ENCODE measurements at places on chromosomes 5 and 9.

GRCh38 chr9:98908897-98909634 is 34.6 kb upstream of the COL15A1 start:
- no peak for DNase-seq

GRCh38 chr9:137813651-137814415 is 63.7 kb upstream of the CACNA1B start:
- DNase-seq, result no peak

- no peak for DNase-seq
Measured at GRCh38 chr9:108069991-108070390, 580.4 kb upstream of the KLF4 start.

DNA sequence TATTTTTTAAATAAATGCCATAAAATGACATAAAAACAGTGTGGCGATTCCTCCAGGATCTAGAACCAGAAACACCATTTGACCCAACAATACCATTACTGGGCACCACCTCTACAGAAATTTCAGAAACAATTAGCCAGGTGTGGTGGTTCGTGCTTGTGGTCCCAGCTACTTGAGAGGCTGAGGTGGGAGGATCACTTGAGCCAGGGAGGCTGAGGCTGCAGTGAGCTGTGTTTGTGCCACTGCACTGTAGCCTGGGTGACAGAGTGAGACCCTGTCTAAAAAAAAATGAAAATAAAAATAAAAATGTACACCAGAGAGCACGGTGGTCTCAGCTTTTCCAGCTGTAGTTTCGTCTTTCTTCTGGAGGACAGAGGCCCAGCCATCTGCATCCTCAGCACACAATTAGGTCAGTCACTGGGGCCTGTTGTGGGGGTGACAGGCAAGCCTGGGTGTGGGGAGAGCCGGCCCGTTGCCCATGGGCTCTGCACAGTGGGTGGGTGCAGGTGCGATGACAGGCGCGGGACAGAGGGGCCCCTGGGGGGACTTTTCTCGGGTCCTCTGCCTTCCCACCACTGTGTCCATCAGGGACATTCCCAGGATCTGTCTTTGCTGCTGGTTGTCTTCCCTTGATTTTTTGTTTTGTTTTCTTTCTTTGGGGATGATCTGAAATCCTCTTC is 9.8 kb downstream of the COL5A1 start:
- DNase-seq, result no peak

DNA sequence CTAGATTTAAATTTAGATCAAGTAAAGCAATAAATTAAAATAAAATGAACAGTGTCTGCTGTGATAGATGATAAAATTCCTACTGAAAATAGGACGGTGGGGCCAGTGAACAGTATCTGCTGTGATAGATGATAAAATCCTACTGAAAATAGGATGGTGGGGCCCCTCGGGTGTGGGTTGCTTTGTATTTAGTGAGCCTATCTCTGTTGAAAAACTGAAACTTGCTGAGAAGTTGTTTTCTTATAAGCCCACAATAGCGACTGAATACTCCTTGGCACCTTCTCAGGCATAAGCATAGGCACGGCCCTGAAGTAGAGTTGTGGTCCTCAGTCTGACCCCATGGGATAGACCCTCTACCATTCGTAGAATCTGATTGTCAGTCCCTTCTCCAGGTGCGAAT is 5.7 kb downstream of the SDHA start:
- DNase-seq, result no peak

- no peak for DNase-seq
Measured at GRCh38 chr5:71834601-71835000, 115.5 kb downstream of the CARTPT start.

DNA sequence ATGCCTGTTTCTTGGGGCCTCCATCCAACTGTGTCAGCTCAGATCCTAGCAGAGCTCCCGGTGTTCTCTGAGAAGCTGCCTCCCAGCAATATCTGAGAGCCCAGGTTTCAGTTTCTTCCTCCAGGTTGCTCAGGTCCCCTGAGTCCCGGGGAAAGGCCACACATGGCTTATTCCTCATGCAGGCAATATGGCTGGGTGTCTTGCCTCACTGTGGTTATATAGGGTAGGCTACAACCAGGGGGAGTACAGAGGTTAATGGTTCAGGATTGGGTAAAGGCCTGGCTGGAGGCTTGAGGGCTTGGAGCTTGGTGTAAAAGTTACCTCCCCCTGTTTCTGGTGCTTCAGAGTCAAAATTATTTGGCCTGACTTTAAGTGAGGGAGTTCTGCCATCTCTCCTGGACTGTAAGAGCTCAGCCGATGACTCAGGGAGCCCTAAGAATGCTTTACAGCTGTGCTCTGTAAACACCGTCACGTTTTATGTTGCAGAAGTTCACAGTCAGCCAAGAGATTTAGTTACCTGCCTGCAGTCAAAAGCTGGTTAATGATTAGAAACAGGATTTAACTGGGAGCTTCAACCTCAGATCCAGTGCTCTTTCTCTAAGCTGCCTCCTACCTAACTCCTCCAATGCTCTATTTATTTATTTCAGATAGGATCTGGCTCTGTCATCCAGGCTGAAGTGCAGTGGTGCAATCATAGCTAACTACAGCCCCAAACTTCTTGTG is 24.3 kb upstream of the UBAP2 start:
- DNase-seq, result peak; percentile 86

DNA sequence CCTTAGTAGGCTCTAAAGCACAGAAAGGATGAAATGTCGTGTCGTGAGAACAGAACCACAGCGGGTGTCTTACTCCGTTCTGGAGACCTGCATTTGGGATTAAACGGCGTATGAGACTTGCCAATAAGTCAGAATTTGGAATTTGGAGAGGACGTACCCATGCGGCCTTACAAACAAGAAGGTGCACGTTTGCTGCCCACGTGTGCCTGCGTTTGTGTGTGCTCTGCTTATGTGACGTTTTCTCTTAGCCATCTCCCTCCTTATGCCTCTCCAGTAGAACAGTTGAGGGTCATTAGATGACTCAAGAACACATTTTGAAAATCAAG is 171.6 kb upstream of the OTULINL start:
- no peak for DNase-seq

GRCh38 chr9:90547896-90548295 is 94.7 kb downstream of the DIRAS2 start:
- no peak for DNase-seq

- DNase-seq, result no peak
Measured at GRCh38 chr9:124266826-124267201, 9.1 kb downstream of the NEK6 start.

DNA sequence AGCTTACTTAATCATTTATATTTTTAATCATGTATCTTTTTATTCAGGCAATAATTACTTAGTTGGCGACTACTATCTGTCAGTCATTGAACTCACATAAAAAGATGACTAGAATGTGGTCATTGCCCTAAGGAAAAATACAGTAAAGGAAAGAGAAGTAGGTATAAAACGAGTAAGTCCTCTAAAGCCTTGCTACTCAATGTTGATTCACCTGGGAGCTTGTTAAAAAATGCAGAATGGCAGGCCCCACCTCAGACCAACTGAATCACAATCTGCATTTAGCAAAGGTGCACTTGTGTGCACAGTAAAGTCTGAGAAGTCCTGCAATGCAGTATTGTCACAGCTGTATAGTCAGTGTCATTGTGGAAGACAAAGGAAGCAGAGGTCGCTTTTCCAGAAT is 592.4 kb downstream of the CSNK1G3 start:
- DNase-seq, result no peak

Data from LNCaP clone FGC (cell line).